ENCODE measurements at places on chromosomes 16 and 17.

DNA sequence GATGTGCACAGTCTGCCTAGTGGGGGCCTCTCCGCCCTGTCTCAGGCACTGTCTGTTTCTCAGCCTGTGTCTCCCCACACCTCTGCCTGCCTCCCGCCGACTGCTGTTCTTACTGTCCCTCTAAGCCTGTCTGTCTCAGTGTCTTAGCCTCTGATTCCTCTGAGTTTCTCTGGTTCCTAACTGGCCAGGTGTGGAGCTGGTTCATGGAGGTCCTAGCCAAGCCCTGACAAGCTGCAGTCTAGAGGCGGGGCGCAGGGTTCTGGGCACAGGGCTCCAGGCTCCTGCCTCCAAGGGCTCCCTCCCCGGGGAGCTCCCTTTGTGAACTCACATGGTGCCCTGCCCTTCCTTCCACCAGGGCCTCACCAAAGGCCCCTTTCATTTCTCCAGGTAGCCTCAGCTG is 19.4 kb downstream of the C17orf100 start:
- DNase-seq, result no peak

- DNase-seq, result no peak
Measured at GRCh38 chr16:64617836-64618476, 503.9 kb downstream of the CDH11 start.

DNA sequence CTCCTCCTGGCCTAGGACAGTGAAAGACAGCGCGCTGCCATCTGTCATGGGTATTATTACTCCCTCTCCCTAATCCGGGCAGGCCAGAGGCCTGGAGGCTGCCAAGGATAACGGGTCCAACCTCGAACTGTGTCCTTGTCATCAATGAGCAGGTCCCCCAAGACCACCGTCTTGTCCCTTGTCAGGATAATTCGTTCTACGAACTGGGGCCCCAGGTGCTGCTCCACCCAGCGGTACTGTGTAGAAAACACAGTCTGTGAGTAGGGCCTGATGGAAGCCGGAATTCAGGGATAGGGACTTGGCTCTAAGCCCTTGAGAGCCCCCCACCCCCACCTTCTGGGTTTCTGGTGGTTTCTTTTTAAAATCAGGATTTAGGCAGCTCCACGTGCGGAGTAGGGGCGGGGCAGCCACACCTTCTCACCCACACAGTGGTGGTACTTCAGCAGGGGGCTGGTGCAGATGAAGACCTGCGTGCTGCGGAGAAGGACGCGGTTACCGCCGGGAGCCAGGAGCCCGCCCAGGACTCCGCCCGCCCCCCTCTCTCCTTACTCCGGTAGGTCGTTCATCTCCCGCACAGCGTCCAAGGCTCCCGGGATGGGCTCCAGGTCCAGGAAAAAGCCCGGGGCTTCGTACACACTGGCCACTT is 787 bp downstream of the NT5C start:
- DNase-seq, result peak; percentile 58

GRCh38 chr17:61786088-61786487 is 77.2 kb downstream of the BRIP1 start:
- no peak for DNase-seq

GRCh38 chr16:70476272-70477020 is 22.1 kb downstream of the FCSK start:
- DNase-seq, result peak; percentile 54

- DNase-seq, result no peak
Measured at GRCh38 chr16:75908331-75909117, 182.2 kb upstream of the CPHXL start.

- no peak for DNase-seq
Measured at GRCh38 chr16:77470851-77471250, 36.0 kb upstream of the ADAMTS18 start.

GRCh38 chr17:82655038-82655479 is 6.8 kb upstream of the WDR45B start:
- DNase-seq, result peak; percentile 63

DNA sequence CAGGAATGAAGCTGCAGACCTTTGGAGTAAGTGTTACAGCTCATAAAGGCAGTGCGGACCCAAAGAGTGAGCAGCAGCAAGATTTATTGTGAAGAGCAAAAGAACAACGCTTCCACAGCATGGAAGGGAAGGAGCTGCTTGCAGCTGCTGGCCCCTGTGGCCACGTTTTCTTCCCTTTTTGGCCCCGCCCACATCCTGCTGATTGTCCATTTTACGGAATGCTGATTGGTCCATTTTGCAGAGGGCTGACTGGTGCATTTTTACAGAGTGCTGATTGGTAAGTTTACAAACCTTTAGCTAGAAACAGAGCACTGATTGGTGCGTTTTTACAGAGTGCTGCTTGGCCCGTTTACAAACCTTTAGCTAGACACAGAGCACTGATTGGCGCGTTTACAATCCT is 841.5 kb downstream of the CDH11 start:
- DNase-seq, result no peak

- no peak for DNase-seq
Measured at GRCh38 chr17:21374441-21375161, 1.6 kb upstream of the KCNJ12 start.

DNA sequence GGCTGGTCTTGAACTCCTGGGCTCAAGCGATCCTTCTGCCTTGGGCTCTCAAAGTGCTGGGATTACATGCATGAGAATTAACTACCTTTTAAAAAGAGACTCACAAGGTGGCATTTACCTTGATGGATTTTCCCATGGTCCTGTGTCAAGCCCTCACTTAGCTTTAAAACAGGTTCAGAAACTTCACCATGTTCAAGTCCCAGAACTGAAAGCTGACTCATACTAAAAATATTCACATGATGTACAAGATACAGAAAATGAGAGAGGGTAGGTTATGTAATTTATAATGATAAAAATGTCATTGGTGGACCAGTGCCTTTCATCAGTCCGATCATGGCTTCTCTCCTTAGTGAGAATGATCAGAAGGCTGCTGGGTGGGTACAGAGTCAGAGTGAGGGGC is 4.3 kb upstream of the AKAP1 start:
- DNase-seq, result no peak

GRCh38 chr16:67766291-67766690 is 40.1 kb downstream of the RANBP10 start:
- no peak for DNase-seq

- no peak for DNase-seq
Measured at GRCh38 chr16:86073763-86074493, 175.0 kb downstream of the IRF8 start.

DNA sequence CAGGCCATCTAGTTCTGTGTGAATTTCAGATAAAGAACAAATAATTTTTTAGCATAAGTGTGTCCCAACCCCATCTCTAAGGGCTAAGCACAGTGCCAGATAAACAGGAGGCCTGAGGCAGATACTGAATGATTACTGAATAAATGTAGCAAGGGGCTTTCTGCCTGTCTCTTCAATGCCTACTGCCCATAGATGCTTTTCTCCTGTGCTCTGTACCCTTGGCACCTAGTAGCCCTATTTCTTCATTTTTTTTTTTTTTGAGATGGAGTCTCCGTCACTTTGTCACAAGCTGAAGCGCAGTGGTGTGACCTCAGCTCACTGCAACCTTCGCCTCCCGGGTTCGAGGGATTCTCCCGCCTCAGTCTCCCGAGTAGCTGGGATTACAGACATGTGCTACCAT is 25.3 kb downstream of the IGFBP4 start:
- DNase-seq, result no peak

DNA sequence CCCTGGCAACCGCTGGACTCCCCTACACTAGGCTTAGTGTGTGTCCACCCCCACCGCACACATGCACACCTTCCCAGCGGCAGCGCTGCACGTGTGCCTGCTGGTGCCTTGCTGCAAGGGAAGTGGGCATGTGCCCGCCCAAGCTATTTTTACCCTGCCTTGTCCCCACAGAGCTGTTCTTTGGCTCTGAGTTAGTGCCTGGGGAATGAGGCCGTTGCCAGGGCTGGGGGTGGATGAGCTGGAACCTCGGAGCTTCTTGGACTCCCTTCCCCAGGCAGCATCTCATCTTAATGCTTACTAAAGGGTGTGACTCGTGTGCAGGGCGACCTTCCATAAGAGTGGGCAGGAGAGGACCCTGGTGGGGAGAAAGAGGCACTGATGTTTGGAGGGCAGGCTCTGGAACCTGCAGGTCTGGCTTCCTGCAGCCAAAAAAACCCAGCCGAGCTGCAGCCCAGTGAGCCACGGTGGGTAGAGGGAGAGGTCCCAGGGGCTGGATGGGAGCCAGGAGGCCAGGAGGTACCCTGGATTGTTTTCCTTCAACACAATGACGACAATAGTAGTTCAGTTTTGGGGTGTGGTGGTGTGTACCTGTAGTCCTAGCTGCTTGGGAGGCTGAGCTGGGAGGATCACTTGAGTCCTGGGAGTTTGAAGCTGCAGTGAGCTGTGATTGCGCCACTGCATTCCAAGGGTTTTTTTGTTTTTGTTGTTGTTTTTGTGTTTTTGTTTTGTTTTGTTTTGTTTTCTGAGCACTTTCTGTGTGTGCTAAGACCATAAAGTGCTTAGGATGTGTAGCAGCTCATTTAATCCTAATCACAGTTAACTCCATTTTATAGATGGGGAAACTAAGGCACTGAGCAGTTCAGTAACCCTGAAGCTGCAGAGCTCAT is 119.1 kb downstream of the RAB11FIP4 start:
- DNase-seq, result no peak

DNA sequence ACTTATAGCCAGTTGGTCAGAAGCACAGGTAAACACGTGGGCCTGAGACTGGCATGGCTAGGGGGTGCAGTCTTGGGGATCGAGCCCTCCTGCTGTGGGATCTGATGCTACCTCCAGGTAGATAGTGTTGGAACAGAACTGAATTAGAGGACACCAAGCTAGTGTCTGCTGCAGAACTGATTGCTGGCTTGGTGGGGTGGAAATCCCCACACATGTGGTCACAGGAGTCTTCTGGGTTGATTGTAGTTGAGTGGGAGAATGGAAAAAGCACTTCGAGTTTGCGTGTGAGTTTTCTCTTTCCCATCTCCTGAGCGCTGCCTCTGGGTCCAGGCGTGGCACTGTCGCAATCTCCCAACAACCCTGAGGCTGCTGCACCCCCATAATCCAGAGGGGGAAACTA is 8.0 kb upstream of the SPATA32 start:
- DNase-seq, result no peak

- no peak for DNase-seq
Measured at GRCh38 chr17:81867170-81867990, 3.8 kb downstream of the ARHGDIA start.

DNA sequence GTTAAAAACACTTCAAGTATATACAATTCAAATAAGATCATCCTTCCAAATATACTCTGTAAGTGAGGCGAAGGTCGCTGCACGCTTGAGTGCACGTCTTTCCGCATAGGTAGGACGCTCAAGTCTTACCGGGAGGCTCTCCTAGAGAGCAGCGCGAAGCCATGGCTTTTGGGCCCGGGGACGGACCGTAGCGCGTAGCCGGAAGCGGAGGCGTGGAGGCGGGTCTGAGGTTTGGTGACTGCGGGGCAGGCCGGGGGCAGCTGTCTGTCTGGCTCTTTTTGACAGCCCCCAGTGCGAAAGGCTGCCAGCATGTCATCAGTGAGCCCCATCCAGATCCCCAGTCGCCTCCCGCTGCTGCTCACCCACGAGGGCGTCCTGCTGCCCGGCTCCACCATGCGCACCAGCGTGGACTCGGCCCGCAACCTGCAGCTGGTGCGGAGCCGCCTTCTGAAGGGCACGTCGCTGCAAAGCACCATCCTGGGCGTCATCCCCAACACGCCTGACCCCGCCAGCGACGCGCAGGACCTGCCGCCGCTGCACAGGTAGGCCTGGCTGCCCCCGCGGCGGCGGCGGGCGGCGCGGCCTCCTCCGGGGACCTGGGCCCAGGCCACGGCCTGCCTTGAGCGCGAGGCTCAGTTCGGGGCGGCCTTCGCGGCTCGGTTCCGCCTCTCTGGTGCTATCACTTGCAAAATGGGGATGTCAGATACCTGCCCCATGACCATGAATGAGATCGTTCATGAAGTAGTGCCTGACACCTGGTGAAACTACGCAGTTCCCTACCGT is at the start of gene LONP2:
LONP2 (plus strand) TSS at position 221 of the 783 bp plus-strand sequence; CDS start at position 310, 89 bp downstream.
- DNase-seq, result peak; percentile 92

All from suppressor macrophage treated with lipopolysaccharide for 4 hours (primary cell).